Fibroblast of villous mesenchyme (primary cell): ENCODE measurements at places on chromosomes 16 and 17. TPM values are rescaled to one million over a fixed set of nuclear protein-coding genes. Genes with fewer than 3 reads are reported as not detected.

SECTM1 gene
- total RNA-seq: 11.9 and 24.2 TPM in 2 replicates

GLTPD2 gene
- total RNA-seq: not detected in 2 replicates

IRX6 gene
- not detected in 2 replicates for total RNA-seq

CDH8 gene
- total RNA-seq: 0.32 TPM in 1 of 2 replicates, not detected in the other

GAS2L2 gene
- total RNA-seq: not detected in 2 replicates

CCL14 gene
- not detected in 2 replicates for total RNA-seq

BPTF gene
- total RNA-seq: 46.7 and 56.1 TPM in 2 replicates

CCDC78 gene
- total RNA-seq: 1.3 and 3.2 TPM in 2 replicates

IRX5 gene
- under 0.01 TPM in 1 of 2 replicates, not detected in the other for total RNA-seq

UNC45B gene
- total RNA-seq: not detected in 2 replicates

CCL15 gene
- not detected in 2 replicates for total RNA-seq

DNASE1 gene
- total RNA-seq: 10.3 and 16.4 TPM in 2 replicates

NPIPB13 gene
- 0.97 TPM in 1 of 2 replicates, not detected in the other for total RNA-seq

CXCL16 gene
- total RNA-seq: 0.64 and 0.86 TPM in 2 replicates

GLP2R gene
- 0.32 and 0.43 TPM in 2 replicates for total RNA-seq

RAB37 gene
- 0.32 TPM in 1 of 2 replicates, not detected in the other for total RNA-seq

C1QTNF1 gene
- 28.3 and 63.5 TPM in 2 replicates for total RNA-seq

CLEC18A gene
- 0.32 and 0.86 TPM in 2 replicates for total RNA-seq

P2RX1 gene
- 1.3 and 2.3 TPM in 2 replicates for total RNA-seq

GNAO1 gene
- under 0.01 and 1.3 TPM in 2 replicates for total RNA-seq

KRTAP2-3 gene
- total RNA-seq: 0.32 TPM in 1 of 2 replicates, not detected in the other

TVP23C gene
- total RNA-seq: 45.4 and 52.7 TPM in 2 replicates
